ENCODE measurements at places on chromosomes 7 and 10.
A peak's percentile ranks its signal among the peaks of the same experiment; 100 is the strongest.

DNA sequence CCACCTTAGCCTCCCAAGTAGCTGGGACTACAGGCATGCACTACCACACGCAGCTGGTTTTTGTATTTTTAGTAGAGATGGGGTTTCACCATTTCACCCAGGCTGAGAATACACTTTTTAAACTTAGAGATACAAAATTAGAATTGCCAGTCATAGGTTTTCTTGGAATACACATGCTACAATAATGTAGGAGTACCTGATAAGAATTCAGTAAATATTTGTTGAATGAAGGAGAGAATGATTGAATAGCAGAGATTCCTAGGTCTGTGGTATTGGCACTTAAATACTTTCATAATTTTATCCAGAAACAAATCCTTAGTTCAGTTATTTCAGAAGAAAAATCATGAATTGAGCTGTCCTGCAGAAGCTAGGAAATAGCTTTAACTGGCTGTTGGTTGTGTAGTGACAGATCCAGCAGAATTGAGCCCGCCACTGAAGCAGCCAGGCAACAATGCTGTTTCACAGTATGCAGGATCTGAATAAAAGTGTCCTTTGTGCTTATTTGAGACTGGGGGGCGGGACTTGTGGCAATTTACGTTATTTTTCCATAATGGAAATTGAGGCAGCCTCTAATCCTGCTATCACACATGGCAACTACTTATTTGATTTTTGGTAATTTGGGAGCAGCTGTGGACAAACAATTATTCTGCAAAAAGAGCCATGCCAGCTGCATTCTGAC, 31.5 kb downstream of the NRF1 start:
- DNase-seq, result no peak

DNA sequence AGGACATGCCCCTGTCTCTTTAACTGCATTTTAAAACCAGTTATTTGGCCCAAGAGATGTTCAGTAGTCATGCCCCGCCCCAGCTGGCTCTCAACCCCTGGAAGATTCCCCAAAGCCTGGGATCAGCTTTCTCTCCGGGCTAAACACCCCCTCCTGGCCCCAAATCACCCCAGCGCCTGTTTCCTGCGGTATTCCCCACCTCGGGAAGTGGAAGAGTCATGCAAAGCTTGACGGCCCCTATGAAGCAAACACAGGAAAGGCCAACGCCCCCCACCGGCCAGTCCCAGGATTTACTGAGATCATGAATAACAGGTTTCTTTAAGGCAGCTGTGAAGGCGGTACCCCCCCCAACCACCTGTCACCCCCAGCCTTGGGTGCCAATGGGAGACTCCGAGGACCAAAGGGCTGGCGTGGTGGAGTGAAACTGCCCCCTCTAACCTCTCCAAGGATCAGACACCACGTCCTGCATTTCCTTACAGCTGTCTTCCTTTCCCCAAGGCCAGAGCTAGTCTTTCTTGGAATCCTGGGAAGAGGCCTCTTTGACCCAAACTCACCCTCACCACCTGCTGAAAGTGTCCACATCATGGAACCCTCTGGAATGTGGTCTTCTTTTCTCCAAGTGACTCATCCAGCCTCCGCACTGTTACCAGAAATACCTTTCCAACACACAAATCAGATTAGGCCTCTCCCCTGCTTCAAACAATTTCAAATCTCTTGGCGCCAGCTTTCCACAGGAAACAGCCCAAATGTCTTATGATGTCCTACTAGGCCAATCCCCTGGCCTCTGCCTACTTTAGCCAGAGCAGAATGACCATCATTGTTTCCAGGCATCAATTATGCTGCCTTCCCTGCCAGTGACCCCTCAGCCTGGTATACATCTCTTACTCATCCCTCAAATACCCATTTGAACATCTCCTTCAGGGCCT, 301.5 kb downstream of the ZEB1 start:
- DNase-seq, result no peak

DNA sequence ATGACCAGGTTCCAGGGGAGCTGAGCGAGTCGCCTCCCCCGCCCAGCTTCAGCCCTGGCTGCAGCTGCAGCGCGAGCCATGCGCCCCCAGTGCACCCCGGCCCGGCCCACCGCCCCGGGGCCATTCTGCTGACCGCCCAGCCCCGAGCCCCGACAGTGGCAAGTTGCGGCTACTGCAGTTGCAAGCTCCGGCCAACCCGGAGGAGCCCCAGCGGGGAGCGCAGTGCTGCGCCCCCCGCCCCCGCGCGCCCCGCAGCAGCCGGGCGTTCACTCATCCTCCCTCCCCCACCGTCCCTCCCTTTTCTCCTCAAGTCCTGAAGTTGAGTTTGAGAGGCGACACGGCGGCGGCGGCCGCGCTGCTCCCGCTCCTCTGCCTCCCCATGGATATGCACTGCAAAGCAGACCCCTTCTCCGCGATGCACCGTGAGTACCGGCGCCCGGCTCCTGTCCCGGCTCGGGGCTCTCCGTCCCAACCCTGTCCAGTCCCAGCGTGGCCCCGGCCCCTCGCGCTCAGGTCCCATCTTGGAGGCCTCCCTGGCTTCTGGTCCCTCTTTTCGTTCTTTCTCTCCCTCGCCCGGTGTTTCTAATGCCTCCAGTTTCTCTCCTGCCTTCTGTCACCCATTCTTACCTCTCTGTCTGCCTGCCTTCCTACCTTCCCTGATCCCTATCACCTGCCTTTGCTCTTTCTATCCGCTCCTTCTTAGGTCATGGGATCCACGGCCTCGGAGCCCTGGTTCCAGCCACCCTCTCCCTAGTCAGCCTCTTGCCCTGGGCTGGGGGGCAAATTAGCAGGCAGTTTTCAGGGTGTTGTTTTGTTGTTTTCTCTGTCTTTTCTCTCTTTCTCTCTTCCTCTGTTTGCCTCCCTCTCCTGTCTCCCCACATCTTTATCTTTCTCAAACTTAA, 751 bp downstream of the PAX2 start:
- DNase-seq, result no peak

GRCh38 chr10:122306282-122306681, 35.2 kb downstream of the BTBD16 start:
- DNase-seq, result no peak

DNA sequence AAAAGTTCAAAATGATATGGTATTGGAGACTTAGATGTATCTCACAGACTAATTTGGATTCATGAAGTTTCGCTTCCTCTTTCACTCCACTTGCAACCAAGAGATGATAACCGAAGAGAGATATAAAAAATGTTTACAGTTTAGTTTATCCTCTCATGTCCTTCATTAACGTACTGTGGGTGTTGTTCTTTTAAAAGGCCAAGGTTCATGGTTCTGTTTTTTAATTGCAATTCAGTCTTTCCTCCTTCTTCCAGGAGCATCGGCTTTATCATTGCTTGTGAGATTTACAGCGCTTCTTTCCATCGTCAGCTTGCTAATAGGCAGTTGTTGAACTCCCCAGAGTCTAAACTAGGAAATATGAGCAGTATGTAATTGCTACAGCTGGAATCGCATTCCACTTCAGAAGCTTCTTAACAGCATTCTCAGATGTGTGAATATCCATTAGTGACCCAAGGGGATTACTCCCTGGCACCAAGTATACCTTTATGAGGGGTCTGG, 75.9 kb upstream of the HGF start:
- peak; percentile 30 for DNase-seq

- DNase-seq, result no peak
Measured at GRCh38 chr7:70573696-70574095, 558.2 kb upstream of the GALNT17 start.

GRCh38 chr7:101729241-101729883, 88.1 kb upstream of the CUX1 start:
- DNase-seq, result no peak

DNA sequence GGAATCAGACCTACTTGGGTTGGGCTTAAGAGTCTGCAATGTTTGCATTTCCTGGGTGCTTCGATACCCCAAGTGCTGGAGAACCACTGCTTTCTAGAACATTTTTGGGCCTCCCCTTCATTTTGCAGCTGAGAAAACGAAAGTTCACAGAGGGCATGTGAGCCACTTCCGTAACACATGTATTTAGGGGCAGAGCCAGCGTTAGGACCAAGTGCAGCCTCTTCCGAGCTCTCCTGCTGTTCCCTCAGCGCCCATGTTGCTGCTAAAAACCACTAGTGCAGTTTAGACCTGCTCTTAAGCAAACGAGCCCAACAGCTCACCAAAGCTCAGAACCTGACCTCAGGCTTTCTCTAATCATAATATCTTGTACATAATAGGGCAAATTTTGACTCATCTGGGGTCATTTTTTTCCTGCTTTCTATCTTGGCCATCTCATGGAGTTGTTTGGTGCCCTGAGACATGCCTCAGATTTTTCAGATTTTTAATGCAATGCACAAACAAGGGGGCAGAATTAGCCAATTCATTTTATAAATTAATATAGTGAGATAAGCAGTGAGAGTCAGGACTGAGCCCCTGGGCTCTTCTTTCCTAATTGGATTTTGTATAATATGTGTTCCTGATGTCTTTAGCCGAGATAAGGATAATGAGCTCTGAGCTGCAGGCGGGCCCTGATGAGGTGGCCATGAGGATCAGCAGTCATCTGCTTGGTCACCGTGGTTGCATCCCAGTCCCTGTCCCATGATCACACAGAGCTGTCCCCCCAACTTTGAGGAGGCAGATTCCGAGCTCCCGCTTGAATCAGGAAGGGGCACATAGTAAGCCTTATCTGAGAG, 12.9 kb downstream of the BAG3 start:
- DNase-seq, result no peak

DNA sequence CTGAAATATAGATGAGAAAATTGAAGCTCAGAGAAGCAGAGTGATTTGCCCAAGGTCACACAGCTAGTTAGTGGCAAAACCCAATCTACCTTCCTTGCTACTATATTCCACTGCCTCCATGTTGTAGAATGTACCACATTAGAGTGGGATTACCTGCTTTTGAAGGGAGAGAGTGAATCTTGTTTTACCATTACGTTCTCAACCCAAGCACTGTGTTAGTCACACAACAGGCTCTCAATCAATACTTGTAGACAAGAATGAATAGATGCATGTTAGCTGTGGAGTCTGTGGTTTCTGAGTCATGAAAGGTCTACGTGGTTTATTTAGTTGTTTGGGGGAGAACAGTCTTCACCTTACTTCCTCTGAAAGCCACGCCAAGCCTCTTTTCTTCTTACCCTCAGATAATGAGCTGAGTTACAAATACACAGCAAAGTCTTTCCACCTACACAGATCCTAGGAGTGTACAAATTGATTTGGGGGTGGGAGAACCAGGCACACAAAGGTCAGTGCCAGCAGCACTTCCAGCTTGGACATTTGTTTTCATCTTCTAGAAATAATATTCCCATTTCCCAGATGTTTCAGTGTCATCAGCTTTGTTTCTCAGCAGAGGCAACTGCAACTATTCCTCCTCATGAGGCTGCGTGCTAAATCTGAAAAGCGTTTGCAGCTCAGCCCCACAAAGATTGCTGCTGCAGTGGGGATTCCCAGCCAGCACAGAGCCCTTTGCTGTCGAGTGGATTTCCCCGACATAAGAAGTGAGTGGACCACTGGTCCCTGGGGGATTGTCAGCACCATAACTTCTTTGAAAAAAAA, 71.5 kb upstream of the ADO start:
- DNase-seq, result no peak

DNA sequence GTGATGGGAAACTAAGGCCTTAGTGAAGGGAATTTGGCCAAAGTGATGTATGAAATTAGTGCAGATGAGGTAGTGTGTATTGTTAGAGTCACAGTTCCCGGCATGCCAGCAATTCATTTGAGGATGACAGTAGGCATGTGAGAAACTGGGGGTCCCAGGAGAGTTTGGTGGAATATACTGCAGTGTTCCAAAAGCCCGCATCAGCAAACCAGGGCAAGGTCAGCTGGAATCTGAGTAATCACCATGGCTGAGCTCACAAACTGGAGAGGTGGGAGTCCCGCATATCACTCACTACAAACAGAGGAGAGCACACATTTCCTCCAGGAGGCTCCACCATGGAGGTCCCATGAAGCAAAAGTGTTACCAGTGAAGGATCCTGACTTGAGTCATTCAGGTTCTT, 740.7 kb downstream of the TNS3 start:
- DNase-seq, result no peak

DNA sequence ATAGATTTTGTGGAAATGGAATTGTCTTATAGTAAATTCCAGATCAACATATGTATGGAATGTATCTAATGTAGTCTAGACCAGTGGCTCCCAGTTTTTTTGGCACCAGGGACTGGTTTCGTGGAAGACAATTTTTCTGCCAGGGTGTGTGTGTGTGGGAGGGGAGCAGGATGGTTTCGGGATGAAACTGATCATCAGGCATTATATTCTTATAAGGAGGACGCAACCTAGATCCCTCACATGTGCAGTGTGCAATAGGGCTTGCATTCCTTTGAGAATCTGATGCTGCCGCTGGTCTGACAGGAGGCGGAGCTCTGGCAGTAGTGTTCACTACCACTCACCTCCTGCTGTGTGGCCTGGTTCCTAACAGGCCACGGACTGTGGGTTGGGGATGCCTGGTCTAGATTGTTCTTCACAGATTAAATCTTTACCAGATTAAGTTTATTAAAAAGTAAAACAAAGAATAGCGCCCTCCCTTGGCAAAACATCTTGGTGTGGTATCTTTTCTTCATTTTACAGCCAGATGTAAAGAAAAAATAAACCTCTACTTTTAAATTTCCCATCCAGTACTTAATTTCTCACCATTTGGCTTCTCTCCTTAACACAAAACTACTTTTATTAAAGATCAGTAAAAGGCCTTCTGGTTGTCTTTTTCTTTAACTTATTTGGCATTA, 48.4 kb downstream of the SEPTIN7 start:
- DNase-seq, result no peak

- no peak for DNase-seq
Measured at GRCh38 chr7:73446682-73447081, 13.1 kb downstream of the FZD9 start.

- DNase-seq, result no peak
Measured at GRCh38 chr7:55552320-55553023, 19.8 kb downstream of the VOPP1 start.
